T-helper 2 cell (primary cell): ENCODE measurements at places on chromosomes 5 and 9.

DNA sequence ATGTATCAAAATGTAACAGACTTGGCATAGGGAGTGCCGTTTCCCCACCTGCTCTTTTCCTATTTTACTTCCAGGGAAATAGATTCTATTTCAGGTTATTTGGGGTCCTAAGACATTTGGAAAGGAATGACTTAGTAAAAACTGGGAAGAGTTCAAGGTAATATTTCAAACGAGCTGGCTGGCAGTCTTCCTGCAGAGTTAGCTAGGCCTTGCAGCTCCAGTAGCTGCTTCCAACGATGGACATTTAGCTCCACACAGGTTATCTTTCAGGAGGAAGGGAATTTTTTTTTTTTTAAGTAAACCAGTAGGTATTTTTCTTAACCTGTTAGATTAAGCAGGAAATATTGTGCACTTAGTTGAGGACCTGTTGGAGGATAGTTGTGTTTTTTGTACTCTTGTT is 45.2 kb downstream of the TLE4 start:
- DNase-seq = no peak

DNA sequence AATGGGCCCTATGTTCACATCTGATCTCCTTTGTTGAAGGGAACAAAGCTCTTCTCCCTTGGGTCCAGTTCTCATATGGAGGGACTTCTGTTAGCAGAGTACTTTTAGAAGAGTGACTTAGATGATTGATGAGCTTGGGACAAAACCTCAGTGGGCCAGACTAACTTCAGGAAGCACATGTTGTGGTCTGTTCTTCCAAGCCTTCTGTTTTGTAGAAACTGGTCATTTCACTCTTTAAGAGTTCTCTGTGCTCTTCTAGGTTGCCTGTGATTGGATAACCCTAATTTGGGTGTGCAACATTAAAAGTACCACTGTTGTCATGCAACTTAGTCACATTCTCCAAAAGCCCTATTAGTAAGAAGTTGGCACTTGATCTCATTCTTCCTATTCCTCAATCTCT is 183.5 kb upstream of the ACO1 start:
- no peak for DNase-seq

DNA sequence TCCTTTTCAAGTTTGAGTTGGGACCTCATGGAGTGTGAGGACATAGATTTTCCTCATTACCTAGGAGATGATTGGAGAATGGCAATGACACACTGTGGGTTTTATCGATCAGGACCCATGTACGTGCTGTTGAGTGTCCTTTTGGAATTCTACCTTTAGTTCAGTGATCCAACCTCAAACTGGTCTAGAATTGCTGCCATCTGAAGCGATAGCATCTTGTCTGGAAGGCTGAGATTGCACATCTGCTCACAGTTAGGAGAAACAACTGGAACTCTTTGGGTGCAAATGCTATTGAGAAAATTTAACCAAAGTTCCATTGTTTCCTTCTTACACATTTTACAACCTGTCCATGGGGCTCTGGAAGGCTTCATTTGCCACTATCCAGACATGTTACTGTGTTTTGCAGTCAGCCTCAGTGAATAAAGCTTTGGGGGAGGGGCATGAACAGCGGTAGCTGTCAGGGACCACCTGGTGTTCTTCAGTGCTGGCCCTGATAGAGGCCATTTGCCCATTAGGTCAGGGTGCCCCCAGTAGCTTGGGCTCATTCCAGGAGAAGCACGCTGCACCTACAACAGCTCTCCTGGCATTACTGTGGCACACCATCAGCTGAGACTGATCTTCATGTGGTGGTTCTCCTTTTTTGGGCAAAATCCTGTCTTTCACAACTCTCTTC is 123.1 kb downstream of the PDE8B start:
- no peak for DNase-seq

DNA sequence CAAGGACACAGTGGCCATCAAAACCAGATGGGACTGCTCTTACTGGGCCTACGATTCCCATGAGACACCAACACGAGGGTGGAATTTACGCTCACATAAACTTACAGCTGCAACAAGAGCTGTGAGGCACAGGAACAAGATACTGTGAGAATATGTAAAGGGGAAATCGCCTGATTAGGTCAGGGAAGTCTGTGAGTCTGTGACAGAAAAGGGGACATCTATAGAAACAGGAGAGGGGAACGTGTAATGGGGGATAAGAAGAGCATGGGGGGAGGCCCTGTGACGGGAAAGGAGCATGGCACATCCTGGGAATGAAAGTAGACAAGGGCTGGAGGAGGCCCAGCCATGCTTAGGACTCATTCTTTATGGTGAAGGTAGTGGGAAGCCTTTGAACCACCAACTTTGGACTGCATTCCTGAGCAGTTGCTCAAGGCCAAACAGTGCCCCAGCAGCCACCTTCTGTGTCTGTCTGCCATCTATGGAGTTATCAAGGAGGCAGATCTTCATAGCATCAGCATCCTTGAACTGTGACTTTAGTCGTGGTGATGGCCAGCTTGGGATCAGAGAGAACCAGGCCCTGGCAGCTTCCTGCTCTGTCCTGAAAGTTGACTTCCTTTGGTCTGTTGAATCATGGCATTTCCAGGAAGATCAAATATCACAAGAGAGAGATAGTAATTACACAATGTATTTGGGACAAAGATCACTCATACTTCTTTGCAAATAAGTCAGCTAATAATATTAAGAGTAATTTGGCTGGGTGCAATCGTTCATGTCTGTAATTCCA is 87.9 kb upstream of the FAM169A start:
- no peak for DNase-seq

DNA sequence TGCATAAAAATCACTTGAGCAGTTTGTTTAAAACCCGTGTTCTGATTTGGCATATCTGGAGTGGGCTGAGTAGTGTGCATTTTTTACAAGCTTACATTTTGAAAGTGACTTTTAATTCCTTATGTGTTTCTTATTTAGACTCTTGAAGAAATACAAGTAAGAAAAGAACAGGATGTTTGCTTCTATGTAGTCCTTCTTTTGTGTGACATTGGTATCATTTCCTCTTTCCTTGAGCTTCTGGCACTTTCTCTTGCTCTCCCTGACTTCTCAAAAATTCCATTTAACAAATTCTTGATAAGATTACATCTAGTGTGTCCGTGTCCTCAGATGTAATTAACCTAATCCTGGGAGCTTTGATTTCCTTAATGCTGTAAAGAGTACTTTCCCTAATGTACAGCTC is 12.5 kb downstream of the GARNL3 start:
- DNase-seq = no peak

DNA sequence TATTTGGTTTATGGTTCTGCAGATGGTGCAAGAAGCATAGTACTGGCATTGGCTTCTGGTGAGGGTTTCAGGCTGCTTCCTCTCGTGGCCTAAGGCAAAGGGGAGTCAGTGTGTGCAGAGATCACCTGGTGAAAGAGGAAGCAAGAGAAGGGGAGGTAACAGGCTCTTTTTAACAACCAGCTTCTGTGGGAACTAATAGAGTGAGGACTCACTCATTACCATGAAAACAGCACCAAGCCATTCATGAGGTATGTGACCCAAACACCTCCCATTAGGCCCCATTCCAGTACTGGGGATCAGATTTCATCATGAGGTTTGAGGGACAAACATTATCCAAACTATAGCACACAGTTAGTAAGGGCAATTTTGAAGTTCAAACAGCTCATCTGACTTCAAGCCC is 263.5 kb downstream of the TMEM38B start:
- no peak for DNase-seq

GRCh38 chr5:74665273-74665672 is 19.8 kb upstream of the HEXB start:
- no peak for DNase-seq

DNA sequence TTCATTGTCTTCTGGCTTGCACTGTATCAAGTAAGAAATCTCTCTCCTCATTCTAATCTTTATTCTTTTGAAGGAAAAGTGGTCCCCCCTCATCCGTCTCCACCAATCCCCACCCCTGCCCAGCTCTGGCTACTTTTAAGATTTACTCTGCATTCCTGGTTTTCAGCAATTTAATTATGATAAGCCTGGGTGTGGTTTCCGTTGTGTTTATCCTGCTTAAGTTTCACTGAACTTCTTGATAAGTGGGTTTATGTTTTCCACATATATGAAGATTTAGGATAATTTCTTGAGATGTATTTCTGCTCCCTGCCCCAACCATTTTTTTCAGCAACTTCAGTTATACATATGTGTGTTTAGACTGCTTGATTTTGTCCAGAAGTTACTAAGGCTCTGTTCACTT is 46.5 kb downstream of the PTBP3 start:
- DNase-seq = no peak

- no peak for DNase-seq
Observed at GRCh38 chr9:5621327-5621726, 7.6 kb upstream of the RIC1 start.

DNA sequence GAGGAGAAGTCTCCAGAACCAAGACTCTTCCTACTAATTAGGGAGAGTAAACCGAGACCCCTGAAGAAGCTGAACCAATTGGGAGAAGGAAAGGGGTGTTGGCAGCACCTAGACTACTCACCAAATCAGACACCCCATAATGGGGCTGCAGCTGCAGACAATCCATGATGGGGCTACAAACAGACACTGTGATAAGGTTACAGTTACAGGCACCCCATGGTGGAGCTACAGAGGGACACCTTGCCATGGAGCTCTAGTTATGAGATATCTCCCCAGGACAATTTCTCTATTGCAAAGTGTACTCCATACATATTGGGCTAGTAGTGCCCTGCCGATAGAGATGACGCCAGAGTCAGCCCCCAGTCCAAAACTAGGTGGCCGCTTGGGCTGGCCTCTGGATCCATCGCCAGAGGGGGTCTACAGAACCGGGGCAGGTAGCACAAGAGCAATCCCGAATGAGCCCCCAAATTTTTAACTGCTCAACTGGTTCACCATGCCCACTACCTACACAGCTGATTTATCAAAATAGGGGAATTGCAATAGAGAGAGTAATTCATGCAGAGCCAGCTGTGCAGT is 2.1 kb upstream of the NANS start:
- no peak for DNase-seq

DNA sequence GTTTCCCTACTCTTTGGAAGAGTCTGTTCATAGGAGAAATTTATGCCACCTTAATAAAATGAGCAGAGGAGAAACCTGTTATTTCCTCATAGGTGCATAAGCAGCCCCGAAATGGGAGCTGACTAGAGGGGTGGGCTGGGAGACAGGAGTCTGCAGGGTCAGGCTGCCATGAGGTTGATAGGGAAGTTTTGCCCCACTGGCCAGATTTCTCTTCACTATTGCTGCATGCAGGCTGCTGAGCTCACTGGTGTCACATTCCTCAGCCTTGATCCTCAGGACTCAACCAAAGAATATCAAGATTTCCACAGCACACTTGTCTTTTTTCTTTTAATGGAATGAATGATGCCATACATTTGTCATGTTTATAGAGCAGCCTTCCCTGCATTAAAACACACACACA is 60.7 kb downstream of the BHMT start:
- DNase-seq = no peak

DNA sequence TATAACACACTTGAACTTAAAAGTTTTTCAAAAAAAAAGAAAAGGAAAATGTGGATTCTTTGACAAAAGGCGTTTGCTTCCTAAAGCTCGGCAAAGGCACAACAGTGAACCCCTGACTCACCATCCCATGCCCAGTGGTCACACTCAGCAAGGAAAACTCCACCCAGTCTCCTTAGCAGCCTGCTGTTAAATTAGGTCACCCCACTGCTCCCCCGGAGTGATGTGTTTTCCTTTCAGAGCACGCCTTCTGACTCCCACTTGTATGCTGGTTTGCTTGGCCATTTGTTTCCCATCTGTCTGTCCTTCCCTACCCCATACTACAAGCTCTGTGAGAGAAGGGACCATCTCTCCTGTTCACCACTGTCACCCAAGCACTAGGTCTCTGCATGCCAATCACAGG is 23.8 kb downstream of the RETREG1 start:
- no peak for DNase-seq

DNA sequence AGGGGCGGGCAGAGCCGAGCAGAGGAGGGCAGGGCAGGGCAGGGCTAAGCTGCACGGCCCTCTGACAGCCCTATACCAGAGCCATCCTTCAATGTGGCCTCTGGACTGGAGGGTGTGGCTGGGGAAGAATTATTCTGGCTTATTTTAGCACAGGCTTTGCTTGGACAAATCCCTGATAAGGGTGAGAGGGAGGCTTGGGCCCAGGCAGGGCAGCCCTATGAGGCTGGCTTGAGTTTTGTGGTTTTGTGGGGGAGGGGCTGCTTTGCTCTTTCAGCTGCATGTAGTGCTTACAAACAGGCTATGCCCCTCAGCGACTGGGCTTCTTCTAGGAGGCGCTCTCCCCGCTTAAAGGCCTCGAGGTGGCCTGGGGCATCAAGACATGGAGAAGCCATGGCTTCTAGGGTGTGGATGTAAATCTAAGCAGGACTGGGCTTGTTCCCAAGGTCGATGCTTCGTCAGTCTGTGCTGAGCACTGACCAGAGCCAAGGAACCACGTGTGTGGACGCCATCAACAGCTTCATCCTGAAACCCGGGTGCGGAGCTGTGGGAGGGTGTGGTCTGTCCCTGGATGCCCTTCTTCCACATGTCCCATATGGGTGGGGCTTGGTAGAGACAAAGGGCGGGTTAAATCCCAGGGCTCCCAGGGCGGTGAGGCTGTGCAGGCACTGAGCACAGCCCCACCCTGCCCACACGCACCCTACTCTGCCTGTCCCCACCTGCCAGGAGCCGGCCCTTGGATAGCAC is 45.7 kb upstream of the IPPK start:
- no peak for DNase-seq

DNA sequence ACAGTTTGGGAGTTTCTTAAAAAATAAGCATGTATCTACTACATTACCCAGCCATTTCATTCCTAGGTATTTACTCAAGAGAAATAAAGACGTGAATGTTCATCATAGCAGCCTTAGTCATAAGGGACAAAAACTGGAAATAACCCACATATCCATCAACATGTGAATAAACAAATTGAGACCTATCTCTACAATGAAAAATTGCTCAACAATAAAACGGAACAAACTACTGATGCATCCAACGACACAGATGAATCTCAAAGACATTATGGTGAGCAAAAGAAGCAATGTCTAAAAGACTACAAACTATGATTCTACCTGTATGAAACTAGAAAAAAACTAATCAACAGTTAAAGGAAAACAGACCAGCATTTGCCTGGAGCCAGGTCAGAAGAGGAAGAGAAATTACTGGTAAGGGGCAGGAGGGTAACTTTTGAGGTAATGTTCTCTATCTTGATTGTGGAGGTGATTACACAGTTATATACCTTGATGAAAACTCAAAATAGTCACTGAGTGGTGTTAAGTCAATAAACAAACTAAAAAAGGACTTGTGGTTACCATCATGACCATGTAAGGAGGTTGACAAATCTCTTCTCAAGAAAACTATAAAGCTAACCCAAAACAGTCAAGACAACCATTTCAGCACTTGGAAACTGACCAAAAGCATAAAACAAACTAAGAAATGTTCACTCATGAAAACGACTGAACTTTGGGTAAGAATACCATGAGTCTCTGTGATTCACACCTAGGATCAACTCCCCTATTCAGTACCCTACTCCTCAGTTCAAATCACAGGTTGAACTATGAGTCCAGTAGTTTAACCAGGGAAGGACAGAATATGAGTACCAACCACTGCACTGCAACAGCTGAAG is 10.4 kb downstream of the UIMC1 start:
- no peak for DNase-seq
